ENCODE measurements at places on chromosomes 13 and 19.

- no peak for DNase-seq
Measured at GRCh38 chr19:52670046-52670445, 31.9 kb upstream of the ZNF83 start.

GRCh38 chr13:83929157-83929556 is 46.9 kb upstream of the SLITRK1 start:
- DNase-seq = no peak

- DNase-seq = no peak
Measured at GRCh38 chr19:58107778-58108545, 9.9 kb upstream of the ZSCAN18 start.

GRCh38 chr19:6772866-6773322 is 386 bp downstream of the VAV1 start:
- no peak for DNase-seq

- no peak for DNase-seq
Measured at GRCh38 chr13:114068656-114069318, 63.6 kb downstream of the RASA3 start.

Data from activated naive CD4-positive, alpha-beta T cell treated with anti-CD3 and anti-CD28 coated beads, Interleukin-2, amount 10 ng/mL, durations not matched to agents 7 days and 5 days (primary cell).